ENCODE measurements at places on chromosomes 6 and 20.
A peak's percentile ranks its signal among the peaks of the same experiment; 100 is the strongest.

DNA sequence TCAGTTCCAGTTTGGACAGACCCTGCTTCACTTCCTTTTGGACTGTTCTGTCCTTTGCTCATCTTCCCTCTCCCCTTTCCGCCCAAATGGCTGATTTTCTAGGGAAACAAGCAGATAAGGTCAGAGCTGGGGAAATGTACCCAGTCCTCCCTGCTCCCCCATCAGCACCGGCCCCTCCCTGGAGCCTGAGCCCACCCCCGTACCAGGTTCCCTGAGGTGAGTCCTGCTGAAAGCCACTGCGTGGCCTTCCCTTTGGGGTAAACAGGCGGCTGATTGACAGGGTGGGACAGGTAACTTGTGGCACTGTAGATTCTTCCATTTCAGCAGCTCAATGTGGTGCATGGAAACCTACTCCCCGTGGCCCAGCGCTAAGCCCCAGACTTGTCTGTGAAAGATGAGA, 70.5 kb downstream of the NPEPL1 start:
- no peak for DNase-seq

- DNase-seq = no peak
Measured at GRCh38 chr6:2507016-2507415, 243.7 kb downstream of the MYLK4 start.

- DNase-seq = no peak
Measured at GRCh38 chr6:89471287-89471867, 38.4 kb downstream of the ANKRD6 start.

GRCh38 chr6:44665143-44665542, 277.6 kb downstream of the CDC5L start:
- no peak for DNase-seq

DNA sequence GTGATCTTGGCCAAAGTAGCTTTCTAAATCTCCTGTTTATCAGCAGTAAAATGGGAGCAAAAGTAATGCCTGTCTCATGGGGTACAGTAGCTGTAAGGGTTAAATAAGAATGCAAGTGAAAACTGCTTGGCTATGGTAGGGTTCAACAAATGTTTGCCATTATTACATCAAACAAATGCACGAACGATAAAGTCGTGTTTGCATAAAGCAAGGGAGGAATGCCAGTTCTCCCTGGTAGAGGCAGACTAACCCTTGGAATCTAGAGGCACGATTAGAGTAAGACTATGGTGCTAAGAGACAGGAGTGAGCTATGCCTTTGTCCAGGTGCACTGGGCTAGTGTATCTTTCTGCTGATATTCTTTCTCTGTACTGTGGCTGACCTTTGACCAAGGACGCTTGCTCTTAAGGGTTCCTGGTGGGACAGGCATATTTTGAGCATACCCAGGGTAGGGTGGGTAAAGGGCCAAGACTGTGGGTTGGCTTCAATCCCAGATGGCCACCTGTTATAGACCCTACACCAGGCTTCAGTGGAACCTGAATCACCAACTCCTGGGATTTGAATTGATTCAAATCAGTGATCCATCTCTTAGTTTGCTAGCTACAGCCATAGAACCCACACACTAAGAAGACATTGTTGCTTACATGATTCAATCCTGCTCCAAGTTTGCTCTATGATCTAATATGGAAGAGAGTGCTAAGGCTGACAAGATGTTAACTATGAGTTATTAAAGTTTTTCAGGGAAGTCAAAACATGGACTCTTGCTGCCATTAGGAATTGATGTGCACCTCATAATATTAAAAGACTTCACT, 139.9 kb downstream of the CCDC170 start:
- no peak for DNase-seq

- no peak for DNase-seq
Measured at GRCh38 chr6:24524805-24525204, 30.0 kb downstream of the ALDH5A1 start.

DNA sequence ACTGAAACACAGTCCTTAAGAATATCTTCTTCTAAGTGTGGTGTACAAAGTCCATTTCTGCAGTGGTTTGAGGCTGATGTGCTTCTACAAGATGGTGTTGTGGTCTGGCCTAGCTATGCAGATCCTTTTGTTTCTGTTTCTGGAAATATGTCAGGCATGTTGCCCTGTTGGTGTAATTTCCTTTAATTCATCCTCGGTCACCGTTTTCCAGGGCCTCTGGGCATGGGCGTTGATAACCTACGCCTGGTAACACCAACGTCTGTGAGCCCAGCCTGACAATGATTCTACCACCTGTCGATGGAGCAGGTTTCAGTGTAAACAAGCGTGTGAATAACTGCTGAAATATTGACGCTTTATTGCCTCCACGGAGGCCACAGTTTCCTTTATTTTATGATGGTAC, 33.3 kb upstream of the AFDN start:
- DNase-seq = no peak

DNA sequence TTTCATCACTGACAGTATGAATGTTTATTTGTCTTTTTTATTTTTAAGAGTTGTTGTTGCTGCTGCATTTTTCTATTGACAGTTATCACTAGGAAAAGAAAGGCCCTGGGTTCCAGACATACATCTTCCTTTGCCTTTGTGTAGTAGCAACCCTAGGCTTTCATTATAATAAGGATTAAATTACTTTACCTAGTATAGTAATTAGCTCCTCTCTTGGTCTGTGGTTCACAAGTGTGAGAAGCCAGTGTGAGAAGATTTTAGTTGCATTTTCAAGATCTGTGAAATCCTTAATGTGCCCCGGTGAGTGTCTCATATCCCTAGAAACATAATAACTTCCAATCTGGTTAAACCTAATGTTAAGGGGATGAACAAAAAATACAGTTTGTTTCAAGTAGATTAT, 799.3 kb upstream of the MAP3K7 start:
- no peak for DNase-seq

GRCh38 chr20:32563311-32564272, 21.5 kb downstream of the NOL4L start:
- no peak for DNase-seq

DNA sequence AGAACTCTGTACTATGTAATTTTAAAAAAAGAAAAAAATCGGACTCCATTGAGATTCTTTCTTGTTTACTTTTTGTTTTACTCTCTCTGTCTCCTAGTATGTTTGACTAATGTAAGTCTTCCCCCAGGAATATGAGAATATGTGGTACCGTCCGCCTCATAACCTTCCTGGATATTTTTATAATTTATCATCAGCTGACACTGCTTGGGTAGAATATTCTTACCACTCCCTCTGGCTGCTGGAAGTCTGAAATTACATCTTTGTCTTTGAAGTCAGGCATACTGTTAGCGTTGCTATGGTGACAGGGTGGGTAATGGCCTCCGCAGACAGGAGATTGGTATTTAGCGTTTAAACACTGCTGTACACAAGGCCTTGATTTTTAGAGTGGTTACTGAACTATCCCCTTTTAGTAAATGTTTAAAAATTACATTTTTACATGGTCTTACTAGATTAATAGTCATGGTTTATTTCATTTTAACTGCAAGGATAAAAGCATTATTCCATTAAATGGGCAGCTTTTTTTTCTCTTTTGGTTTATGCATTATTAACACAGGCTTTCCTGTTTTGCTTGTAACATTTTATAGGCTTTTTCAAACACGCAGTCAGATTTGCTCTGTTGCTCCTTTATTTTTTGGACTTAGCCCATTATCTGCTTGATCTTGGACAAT, 176.4 kb downstream of the ARID1B start:
- DNase-seq = peak; percentile 14
